MCF 10A (cell line): ENCODE measurements at places on chromosomes 2 and 18.

- DNase-seq = no peak
- H3K27ac ChIP-seq = no peak overlapping the region
- no peak overlapping the region for H3K4me3 ChIP-seq
- peaks cover 21% of the 10 kb centered on the region for H3K36me3 ChIP-seq
- H3K4me1 ChIP-seq = peaks cover 3% of the 10 kb centered on the region
These were observed 28.4 kb downstream of the IMPA2 start for GRCh38 chr18:12009581-12010140.

- no peak overlapping the region for H3K27ac ChIP-seq
- no peak for DNase-seq
- no peaks in the 10 kb centered on the region for H3K4me1 ChIP-seq
- H3K4me3 ChIP-seq = no peak overlapping the region
These were observed 63.5 kb downstream of the COL5A2 start for GRCh38 chr2:189116087-189116486.

DNA sequence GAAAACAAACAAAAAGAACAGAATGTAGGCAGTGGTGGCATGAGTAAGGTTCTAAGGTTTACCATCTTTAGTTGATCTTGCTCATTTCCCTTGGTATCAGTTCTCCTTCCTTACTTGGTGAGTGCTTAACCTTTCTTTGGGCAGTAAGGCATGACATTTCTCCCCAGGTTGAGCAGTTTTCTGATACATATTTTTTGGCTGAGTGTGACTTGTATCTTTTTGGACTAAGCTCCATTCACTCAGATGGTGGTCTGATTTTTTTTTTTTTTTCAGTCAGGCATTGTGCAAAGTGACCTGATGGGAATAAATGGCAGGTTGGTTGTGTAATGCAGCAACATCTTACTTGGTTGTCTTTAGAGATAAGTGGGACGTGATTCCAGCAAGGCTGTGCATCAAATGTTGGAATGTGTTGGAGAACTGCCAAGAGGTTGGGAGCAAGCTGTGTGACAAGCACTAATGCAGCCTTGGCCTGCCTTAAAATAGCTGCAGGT, 15.1 kb downstream of the SPTBN1 start:
- peak; percentile 63 for DNase-seq
- peaks cover 7% of the 10 kb centered on the region for H3K4me1 ChIP-seq
- no peak overlapping the region for H3K27ac ChIP-seq
- H3K27me3 ChIP-seq = no peaks in the 10 kb centered on the region
- no peaks in the 10 kb centered on the region for H3K36me3 ChIP-seq
- H3K4me3 ChIP-seq = no peak overlapping the region

- H3K27me3 ChIP-seq = no peaks in the 10 kb centered on the region
- no peak for DNase-seq
- peaks cover 21% of the 10 kb centered on the region for H3K4me1 ChIP-seq
- no peaks in the 10 kb centered on the region for H3K36me3 ChIP-seq
- H3K27ac ChIP-seq = no peak overlapping the region
- H3K4me3 ChIP-seq = no peak overlapping the region
These were observed 300.8 kb upstream of the SOX11 start for GRCh38 chr2:5391362-5391761.

GRCh38 chr2:8234757-8235374, 447.0 kb upstream of the ID2 start:
- no peak for DNase-seq
- H3K4me1 ChIP-seq = no peaks in the 10 kb centered on the region
- H3K4me3 ChIP-seq = no peak overlapping the region
- H3K27ac ChIP-seq = no peak overlapping the region

DNA sequence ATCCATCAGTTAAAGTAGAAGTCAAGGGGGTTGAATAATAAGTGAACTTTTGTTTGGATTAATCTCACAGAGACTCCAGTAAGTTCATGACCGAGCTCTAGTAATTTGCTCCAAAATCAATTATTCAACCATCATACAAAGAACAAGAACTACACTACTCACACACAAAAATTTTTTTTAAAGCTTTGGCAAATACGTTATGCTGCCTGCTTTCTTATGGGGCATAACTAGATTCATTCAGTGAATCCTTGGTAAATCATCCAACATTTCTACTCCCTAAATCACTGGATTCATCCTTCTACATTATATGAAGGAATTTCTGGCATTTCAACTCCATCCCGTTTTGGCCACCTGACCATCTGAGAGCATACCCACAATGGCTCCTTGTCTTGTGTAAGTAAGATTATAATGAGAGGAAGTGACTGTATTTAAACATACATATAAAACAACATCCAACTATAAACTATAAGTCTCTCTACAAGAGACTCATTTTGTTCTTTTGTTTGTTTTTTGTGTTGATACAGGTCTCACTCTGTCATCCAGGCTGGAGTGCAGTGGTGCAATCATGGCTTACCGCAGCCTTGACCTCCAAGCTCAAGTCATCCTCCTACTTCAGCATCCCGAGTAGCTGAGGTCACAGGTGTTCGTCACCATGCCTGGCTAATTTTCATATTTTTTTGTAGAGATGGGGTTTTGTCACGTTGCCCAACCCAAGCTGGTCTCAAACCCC, 144.2 kb upstream of the LRRTM4 start:
- no peak for DNase-seq
- no peaks in the 10 kb centered on the region for H3K36me3 ChIP-seq
- H3K4me3 ChIP-seq = no peak overlapping the region

- no peak overlapping the region for H3K27ac ChIP-seq
- H3K4me3 ChIP-seq = no peak overlapping the region
- no peaks in the 10 kb centered on the region for H3K36me3 ChIP-seq
- DNase-seq = no peak
These were observed 215.1 kb downstream of the DYSF start for GRCh38 chr2:71668326-71669057.

DNA sequence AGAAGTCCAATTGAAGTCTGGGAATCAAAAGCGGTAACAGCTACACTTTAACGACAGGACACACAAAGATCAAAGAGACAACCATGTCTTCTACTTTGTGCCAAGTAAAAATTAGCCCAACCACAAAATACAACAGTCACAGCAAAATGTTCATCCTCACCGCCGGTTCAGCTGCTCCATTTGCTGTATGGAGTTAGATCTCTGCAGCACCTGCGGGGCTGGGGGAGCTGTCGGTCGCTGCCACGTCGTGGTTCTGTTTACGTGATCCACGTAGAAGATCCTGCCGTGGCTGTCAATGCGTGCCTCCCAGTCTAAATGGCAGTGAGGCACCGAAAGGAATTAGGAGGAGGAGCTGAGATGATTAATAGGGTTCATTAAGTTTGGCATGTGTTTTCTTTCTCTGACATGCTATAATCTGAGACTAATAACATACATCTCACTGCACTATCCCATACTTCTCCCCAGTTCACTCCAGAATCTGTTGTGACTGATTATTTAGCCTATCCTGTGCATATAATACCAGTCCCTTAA, 136.5 kb upstream of the STK17B start:
- H3K36me3 ChIP-seq = peaks cover 6% of the 10 kb centered on the region
- H3K27ac ChIP-seq = no peak overlapping the region
- no peaks in the 10 kb centered on the region for H3K4me1 ChIP-seq

DNA sequence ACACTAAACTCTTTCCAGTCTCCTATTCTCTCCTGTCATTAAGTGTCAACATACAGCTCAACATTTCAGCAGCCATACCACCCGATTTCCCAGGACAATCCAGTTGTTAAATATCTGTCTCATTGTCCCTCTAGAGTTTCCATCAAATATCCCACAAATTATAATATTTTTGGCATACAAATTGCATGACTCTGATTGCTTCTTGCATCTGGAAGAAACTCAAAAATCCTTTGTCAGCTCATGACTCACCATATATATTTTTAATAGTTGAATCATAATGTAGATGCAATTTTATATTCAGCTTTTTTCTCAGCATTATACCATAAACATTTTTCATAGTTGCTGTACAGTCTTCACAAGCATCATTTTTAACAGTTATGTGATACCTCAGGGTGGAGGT, 7.2 kb downstream of the SLC30A3 start:
- peak; percentile 48 for DNase-seq
- H3K27me3 ChIP-seq = peaks cover 15% of the 10 kb centered on the region
- H3K36me3 ChIP-seq = no peaks in the 10 kb centered on the region
- H3K4me3 ChIP-seq = no peak overlapping the region
- H3K27ac ChIP-seq = no peak overlapping the region
